ENCODE measurements at places on chromosomes 7 and 10.
A peak's percentile ranks its signal among the peaks of the same experiment; 100 is the strongest.

DNA sequence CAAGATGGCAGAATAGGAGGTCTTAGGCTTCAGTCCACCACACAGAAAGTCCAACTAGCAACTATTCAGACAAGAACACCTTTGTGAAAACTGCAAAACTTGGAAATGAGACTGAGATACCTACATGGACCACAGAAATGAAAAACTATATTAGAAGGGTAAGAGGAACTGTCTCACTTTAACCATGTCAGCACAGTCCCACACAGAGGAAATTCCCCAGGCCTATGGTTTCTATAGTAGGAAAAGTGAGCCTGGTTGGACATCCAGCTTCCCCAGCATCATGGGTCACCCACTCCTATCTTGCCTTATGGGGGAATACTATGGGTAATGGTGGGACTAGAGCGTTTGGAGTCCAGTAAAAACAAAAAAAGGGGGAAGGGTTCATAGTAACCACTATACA is 38.8 kb upstream of the CDK6 start:
- no peak for DNase-seq

GRCh38 chr7:152733286-152733934 is 26.1 kb upstream of the ACTR3B start:
- DNase-seq: no peak

GRCh38 chr10:13571541-13571940 is 15.2 kb upstream of the PRPF18 start:
- no peak for DNase-seq

DNA sequence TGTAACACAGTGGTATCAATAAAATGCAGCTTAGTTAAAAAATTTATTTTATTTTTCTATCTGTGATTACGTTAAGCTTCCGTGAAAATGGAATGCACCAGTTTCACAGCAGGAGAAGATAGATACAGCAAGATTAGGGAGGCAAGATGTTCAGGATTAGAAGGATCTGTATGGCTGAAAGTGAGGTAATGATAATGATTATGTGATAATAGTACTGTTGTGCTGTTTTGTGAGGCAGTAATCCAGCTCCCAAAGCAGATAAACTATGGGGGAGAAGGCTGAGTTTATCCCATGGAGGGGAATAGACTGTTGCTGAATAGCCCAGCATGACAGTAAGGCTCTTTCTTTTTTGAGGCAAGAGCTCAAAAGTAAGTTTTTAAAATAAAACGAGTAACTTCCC is 216.1 kb upstream of the PRPS1L1 start:
- DNase-seq: no peak

DNA sequence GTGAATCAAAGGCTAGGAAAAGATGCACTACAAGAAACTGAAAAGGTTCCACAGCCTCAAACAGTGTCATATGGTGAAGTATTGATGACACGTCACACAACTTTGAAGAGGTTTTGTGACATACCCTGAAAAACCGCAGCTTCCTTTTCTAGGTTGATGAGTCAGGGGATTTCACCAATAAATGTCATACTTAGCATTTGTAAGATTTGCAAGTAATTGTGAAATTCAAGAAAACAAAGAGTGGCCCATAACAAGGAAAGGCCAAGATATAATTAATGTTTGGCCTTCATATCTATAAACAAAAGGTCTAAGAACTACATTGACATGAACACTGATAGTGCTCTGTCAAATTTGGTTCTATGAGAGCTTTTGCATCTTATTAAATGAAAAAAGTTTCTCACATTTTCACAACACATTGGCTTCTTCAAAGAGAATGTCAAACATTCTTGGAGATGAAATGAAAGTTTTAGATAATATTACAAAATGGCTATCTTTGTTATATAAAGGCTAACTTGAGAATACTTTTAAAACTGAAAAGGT is 62.0 kb upstream of the NAMPT start:
- peak; percentile 51 for DNase-seq

- no peak for DNase-seq
These were observed 49.9 kb downstream of the BUB3 start for GRCh38 chr10:123204127-123204461.

- DNase-seq: no peak
These were observed 18.8 kb downstream of the IFIT3 start for GRCh38 chr10:89346405-89347254.
